Stimulated activated CD4-positive, alpha-beta T cell treated with anti-CD3 and anti-CD28 coated beads, Interleukin-1b, Interleukin-23, amount 100 ng/mL, for 1 hour (primary cell): ENCODE measurements at places on chromosomes 5 and 9.

GRCh38 chr9:76114144-76114543 is 223.7 kb downstream of the PCSK5 start:
- no peak for DNase-seq

- no peak for DNase-seq
Measured at GRCh38 chr9:107592424-107592823, 102.9 kb upstream of the KLF4 start.

- DNase-seq = no peak
Measured at GRCh38 chr5:58085800-58086199, 374.1 kb downstream of the PLK2 start.

DNA sequence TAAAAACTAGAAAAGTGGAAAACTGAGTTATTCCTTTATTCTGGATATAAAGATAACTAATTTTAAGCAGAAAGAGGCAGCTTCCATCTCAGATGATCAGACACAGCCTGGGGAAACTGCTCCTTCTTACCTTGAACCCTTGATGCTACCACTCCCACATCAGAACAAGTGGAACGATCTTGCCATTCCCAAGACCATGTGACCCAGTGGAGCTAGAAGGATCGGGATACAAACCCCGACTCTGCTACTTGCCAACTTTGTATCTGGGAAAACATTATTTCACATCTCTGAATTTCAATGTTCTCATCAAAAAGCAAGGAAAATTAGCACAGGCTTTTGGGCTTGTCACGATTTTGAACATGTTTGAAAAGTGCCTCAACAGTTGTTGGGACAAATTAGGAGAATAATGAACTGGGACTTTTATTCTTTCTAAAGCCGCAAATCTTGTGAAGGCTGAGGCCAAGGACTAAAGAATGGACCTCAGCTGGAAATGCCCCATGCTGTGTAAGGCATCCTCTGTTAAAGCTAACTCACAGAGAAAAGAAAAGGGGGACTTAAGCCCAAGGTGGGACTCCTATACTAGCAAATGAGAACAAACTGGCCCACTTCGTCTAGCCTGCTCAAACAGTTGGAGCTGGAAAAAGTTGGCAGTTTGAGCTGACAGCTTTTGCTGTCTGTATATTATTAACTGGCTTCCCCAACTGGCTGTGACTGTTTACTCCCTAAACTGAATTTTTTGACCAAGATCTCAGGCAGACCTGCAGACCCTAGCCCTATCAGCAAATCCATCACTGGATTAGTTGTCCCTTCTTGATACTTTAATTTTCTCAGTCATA is 552.3 kb downstream of the EFNA5 start:
- no peak for DNase-seq
